ENCODE measurements at places on chromosomes 13 and 19.
A peak's percentile ranks its signal among the peaks of the same experiment; 100 is the strongest.

DNA sequence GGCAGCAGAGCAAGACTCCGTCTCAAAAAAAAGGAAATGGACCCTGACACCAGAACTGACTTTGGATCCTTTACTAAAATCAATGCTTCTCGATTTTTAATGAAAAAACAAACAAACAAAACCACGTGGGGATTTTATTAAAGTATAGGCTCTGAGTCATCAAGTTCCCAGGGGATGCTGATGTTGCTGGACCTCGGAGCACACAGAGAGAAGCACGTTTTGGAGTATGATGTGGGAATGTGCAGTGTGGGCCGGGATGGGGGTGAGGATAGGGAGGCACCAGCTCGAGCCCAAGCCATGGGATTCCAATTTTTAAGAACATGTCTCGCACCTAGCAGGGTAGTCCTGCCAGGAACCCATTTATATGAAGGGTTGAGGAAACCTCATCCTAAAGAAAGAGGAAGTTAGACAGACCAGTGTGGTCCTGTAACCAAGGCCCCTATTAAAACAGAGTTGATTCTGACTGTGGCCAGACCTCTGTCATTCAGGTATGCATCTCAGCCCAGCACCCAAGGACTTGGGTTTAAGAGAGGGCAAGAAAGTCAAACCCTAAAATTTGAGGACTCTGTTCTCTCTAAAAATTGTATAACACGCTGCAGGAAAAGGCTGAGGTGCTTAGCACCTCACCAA is 6.4 kb downstream of the FLT1 start:
- no peak for DNase-seq

GRCh38 chr19:8127311-8127710 is 22.1 kb downstream of the FBN3 start:
- no peak for DNase-seq

- no peak for DNase-seq
Measured at GRCh38 chr13:42807241-42807640, 25.9 kb downstream of the FAM216B start.

- no peak for DNase-seq
Measured at GRCh38 chr19:55101261-55101660, 16.2 kb downstream of the PPP1R12C start.

DNA sequence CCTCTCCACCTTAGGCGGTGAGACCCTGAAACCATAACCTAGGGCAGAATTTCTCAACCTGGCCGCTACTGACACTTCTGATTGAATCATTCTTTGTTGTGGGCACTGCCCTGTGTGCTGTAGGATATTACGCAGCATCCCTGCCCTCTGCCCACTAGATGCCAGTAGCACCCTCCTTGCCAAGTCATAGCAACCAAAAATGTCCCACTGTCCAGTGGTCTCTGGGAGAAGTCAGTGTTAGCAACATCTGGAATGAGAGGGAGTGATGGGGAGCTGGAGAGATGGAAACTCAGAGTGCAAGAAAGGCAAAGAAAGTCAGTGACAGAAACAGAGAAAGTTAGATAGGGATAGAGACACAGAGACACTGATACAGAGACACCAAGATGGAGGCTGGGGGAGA is 13.6 kb downstream of the KLK4 start:
- no peak for DNase-seq

DNA sequence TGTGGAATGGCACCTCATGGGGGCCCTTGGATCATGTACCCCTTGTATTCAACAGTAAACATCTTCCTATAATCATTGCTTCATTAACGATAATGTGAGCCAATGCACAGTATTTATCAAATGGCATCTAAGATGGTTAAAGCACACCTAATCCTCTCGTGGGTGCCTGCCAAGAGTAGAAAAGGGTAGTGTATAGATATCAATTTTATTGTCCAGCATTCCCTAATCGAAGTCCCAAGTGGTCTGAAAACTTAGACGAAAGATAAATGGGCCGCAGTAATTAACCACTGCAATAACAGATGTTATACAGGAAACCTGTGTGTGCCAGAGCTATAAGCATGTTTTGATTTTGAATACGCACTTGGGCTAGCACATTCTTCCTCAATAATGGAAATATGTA is 667 bp upstream of the MBNL2 start:
- DNase-seq: no peak

DNA sequence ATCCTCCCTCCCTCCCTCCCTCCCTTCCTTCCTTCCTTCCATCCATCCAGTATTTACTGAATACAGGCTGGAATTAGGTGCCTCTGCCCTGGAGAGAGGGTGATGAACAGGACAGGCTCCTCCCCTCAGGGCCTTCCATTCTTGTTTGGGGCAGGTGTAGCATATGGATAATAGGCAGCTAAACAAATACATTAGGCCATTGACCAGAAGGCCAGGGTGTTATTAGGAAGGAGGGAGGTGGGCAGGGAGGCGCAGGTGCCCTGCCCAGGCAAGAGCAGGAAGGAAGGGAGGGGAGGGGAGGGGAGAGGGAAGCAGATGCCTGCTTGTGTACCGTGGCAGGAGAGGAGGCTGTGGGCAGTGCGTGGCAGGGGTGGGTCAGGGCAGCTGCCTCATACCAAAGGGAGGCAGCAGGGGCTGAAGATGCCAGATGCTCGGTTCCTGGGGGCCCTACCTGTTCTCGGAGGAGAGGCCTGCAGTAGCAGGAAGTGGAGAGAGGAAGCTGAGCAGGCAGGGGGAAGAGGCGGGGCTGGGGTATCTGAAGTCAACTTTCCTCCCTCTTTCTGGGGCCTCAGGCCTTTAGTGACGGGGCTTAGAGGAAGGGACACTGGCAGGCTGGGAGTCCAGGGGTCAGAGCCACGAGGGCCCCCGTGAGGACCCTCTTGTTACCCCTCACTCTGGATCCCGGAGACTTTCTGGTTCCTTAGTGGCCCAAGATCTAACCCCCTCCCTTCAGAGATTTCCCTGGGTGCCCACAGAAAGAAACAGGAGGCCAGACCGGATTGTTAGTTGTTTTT is at the start of gene RINL:
RINL (minus strand) TSS at position 495 of the 794 bp plus-strand sequence. CDS start 1,533 bp downstream, outside the sequence.
- peak; percentile 44 for DNase-seq

- DNase-seq: no peak
Measured at GRCh38 chr13:51440381-51440780, 12.5 kb downstream of the INTS6 start.

GRCh38 chr19:29947871-29948270 is 5.8 kb downstream of the URI1 start:
- no peak for DNase-seq

DNA sequence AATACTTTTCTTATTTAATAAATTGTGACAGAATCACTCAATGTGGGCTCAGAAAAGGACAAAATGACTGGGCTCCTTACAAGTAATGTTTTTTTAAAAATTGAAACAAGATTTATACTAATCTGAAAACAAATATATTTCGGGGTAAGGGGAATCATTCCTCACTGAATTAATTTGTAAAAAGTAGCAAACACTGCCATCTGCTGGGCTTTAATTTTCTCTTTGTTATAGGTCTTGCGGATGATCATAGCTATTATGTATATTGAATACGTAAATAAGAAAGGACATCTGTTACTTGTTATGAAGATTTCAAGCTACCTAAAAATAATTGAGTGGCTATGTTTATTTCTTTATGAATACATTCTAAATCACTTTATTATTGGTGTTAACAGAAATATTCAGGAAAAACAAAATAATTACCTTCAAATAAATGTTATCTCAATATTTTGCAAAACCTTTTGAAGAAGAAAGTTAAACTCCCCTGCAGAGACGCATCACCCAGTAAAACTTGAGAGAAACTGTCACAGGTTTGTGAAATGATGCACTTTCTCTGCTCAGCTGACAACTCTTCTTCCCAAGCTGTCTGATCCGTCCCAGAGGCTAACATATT is 17.8 kb upstream of the ENOX1 start:
- no peak for DNase-seq

DNA sequence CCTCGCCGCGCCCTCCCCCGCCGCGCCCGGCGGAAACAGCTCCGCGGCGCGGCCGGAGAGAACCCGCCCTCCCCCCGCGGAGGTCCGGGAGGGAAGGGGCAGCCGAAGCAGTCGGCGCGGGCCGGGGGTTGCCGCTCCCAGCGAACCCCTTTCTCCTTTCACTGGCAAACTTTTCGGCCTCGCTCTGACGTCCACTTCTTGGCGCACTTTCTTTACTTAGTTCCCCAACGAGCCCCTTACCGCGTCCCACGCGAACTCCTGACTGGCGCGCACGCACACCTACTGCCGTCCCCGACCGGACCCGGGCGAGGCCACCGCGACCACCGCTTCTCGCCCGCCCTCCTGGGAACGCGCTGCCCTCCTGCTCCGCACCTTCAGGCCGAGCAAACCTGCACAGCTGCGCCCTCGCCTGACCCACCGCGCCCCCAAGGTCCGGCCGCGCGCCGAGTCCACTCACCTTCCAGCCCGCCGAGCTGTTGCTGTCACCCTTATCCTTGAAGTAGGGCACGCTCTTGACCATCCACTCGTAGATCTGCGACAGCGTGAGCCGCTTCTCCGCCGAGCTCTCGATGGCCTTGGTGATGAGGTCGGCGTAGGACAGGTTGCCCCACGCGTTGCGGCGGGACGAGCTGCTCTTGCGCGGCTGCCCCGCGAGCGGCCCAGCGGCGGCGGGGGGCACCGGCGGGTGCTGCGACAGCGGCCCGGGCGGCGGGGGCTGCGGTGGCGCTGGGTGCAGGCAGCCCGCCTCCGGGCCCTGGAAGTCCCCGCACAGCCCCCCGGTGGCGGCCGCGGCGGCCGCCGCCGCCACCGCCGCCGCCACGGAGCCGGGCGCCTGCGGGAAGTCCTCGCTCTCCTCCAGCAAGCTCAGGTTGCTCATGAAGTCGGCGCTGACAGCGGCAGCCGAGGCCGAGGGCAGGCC is 1.1 kb downstream of the FOXO1 start:
- DNase-seq: no peak

- DNase-seq: no peak
Measured at GRCh38 chr19:13693889-13694288, 70.4 kb upstream of the MRI1 start.

GRCh38 chr13:44619651-44620050 is 43.5 kb upstream of the TSC22D1 start:
- no peak for DNase-seq

DNA sequence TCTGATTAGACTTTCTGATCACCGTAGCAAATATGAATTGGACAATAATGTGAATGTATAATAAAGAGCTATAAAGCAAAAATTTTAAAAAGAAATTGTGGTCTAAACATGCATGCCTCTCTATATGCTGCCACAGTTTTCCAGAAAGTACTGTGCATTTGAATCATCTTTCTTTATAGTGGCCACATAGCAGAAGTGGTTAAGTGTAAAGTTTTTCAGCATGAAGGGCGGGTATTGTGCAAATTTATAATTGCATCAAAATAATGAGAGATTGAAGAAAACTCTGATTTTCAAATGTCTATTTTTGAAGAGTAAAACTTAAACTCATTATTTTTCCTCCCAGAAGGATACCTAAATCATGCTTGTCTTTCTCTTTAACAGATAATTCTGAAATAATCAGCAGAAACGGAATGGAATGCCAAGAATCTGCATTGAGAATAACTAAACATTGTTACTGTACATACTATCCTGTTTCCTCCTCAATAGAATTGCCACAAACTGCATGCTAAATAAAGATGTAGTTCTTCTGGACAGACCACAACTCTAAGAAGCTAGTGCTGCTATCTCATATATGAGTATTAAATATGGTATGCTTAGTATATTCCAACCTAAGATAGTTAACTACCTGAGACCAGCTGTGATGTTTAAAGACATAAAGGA is 42.9 kb upstream of the RAP2A start:
- no peak for DNase-seq

GRCh38 chr13:33014291-33014690 is 1.9 kb upstream of the KL start:
- no peak for DNase-seq

GRCh38 chr19:9427941-9428340 is 7.4 kb downstream of the ZNF266 start:
- no peak for DNase-seq

GRCh38 chr19:10431943-10432735 is 11.8 kb downstream of the PDE4A start:
- peak; percentile 49 for DNase-seq

DNA sequence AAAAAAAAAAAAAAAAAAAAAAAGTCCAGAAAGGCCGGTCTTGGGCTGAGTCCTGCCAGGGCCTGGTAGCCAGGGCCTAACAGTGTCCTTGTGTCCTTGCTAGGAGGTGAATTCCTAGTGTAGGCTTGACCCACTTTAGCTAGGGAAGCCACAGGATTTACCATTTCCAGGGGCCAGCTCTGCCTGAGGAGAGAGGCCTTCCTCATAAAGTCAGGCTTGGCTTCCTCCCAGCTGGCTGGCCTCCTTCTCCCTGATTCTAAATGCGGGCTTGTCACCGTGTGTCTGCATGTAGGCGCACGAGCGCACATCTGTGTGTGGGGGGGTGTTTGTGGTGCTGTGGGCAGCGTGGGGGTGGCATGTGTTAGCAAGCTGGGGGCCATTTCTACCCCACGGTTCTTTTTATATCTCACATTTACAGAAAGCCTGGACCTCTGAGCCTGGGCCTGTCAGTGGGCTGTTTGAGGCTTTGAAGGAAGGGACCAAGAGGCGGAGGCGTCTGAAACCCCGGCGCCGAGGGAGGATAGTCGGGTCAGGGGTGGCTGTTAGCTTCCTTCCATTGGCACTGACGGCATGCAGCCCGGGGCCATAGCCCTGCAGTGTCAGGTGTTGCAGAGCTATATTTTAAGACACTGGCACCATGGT is 31.7 kb downstream of the IER2 start:
- no peak for DNase-seq

GRCh38 chr19:39870171-39870971 is 24.2 kb upstream of the FBL start:
- DNase-seq: no peak

- no peak for DNase-seq
Measured at GRCh38 chr13:37701972-37702371, 103.4 kb upstream of the POSTN start.

GRCh38 chr19:3606174-3606689 is 443 bp downstream of the TBXA2R start:
- no peak for DNase-seq

GRCh38 chr19:35116072-35116801 is 614 bp downstream of the FXYD3 start:
- DNase-seq: no peak

DNA sequence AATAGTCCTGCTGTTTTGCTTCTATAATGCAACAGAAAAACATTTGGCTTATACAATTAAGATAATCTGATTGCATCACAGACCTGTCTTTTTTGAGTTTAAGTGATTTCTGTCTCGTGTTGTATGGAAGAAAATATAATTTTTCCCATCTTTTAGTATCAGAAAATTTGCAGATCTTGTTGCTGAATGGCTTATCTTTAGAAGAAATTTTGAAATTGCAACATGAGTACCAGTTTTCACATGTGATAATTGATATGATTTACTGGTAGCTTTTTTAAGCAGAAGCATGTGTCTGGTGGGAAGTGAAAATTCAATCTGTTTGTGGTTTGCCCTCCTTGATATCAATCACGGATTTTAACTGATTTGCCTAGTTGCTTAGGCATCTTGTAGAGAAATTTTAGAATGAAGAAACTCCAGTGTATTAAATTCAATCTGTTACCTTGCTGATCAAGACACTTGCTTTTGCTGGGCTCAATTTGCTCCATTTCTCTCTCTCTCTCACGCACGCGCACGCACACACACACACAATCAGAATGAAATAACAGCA is 89.8 kb upstream of the MYCBP2 start:
- DNase-seq: no peak
